ENCODE measurements at places on chromosomes 16 and 17. TPM values are rescaled to one million over a fixed set of nuclear protein-coding genes. Genes with fewer than 3 reads are reported as not detected.

GRCh38 chr17:1060991-1061390 lies 64.1 kb downstream of the TIMM22 start:
- H3K4me1 ChIP-seq = no peaks in the 10 kb centered on the region
- no peak overlapping the region for H3K27ac ChIP-seq
- H3K27me3 ChIP-seq = no peaks in the 10 kb centered on the region
- H3K4me3 ChIP-seq = no peak overlapping the region
- H3K36me3 ChIP-seq = no peaks in the 10 kb centered on the region
- no peak for DNase-seq

The CCDC154 gene
- total RNA-seq = not detected

DNA sequence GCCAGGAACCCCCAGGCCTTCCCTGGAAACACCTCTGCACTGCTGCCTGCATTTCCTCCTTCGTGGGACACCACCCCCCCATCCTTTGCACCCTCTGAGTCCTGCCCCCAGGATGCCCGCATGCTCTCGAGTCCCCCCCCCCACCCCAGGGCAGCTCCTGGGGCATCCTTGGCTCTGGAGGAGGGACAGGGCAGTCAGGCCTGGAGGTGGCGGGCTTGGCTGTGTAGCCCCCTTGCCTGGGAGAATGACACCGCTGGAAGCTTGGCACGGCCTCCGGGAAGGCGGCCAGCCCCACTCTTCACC lies 98.9 kb upstream of the GSE1 start:
- no peaks in the 10 kb centered on the region for H3K36me3 ChIP-seq
- H3K27me3 ChIP-seq = no peaks in the 10 kb centered on the region
- no peak overlapping the region for H3K4me3 ChIP-seq

- H3K4me1 ChIP-seq = no peaks in the 10 kb centered on the region
- peaks cover 9% of the 10 kb centered on the region for H3K36me3 ChIP-seq
- DNase-seq = no peak
- no peak overlapping the region for H3K4me3 ChIP-seq
- H3K27ac ChIP-seq = no peak overlapping the region
Measured at GRCh38 chr17:78665952-78666920, 89.0 kb upstream of the DNAH17 start.

GRCh38 chr17:51427856-51428255 lies 167.5 kb downstream of the UTP18 start:
- no peak overlapping the region for H3K4me3 ChIP-seq
- no peaks in the 10 kb centered on the region for H3K27me3 ChIP-seq
- H3K4me1 ChIP-seq = peaks cover 12% of the 10 kb centered on the region
- H3K27ac ChIP-seq = no peak overlapping the region
- no peak for DNase-seq

Data from tibial nerve (tissue), 4 donors.